ENCODE measurements at places on chromosomes 6 and 20.

DNA sequence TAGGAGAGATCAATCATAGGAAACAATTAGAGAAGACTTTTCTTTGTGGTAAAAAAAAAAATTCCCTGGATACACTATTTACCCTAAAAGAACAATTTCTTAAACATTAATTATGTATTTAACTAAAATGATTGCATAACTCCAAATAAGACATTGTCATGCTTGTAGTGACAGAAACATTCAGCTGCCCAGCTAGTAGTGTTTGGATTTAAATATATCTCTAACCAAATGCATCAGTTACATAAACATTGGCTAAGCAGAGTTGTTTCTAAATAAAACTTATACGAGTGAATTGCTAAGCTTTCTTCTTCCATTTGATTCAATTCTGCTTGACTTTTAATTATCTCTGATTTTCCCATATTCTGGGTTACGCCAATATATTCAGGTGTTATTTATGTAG, 23.7 kb downstream of the MLIP start:
- no peak for DNase-seq

- no peak for DNase-seq
These were observed 168.2 kb upstream of the SSTR4 start for GRCh38 chr20:22866812-22867341.

GRCh38 chr6:133626096-133626666, 262.7 kb upstream of the TCF21 start:
- no peak for DNase-seq

DNA sequence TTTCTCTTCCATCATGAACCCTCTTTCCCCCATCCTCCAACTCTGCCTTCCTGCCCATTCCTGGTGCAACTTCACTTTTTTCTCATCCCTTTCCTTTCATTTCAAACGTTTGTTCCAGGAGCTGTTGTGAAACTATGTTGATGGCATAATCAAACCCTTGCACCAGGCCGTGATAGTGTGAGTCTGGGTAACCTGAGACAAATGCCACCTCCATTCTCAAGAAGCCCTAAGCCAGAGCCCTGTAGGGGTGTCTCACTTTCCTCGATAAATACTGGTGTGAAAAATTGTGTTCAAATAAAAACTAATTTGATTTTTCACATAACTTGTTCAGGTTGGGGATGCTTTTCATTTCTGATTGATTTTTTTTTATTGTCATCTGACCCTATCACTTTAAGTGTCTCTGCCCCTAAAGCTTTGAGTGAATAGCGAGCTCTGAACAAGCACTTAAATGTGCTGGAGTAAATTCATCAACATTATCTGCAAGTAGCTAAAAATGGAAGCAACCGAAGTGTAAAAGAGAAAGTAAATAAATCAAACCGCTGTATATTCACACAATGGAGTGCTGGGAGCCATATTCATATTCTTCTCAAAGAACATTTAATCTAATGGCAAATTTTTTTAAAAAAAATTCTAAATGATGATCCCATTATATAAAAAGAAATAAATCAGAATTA, 303.1 kb upstream of the CDYL start:
- DNase-seq, result no peak

GRCh38 chr6:158825951-158826306, 6.8 kb upstream of the EZR start:
- DNase-seq, result no peak

DNA sequence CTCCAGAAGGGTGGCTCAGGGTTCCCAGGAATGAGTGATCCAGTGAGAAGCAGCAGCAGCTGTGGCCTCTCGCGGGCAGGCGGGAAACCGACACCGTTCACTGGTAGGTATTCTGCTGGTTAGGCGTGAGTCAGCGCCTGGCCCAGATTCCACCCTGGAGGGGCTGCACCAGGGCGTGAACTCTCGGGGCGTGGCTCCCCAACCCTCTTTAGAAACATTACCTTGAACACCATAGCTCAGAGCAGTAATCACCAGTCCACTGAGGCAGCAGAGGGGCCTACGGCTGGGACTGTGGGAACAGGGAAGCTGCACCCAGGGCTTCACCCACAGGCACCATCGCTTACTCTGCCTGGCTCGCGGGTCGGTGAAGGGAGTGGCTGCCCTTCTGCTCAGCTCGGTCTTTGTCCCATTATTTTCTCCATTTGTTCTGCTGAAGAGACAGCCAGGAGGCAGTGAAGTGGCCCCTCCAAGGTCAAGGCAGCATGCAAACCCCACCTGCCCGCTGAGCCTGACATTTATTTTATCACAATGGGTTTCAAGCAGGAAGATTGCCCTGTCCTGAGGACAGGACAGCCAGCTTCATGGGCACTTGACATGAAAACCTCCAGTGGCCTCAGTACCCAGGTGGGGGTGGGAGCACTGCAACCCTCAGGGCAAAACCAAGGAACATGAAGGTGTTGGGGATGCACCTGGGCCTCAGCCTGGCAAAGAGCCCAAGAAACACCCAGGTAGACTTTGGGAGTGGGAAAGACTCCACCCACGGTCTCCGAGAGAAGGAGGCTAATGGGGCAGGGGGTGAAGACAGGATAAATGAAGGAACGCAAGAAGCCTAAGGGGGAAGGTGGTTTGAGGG, 51.0 kb upstream of the CD93 start:
- DNase-seq, result no peak

GRCh38 chr6:11381801-11382513, 149.5 kb upstream of the NEDD9 start:
- peak; percentile 82 for DNase-seq

DNA sequence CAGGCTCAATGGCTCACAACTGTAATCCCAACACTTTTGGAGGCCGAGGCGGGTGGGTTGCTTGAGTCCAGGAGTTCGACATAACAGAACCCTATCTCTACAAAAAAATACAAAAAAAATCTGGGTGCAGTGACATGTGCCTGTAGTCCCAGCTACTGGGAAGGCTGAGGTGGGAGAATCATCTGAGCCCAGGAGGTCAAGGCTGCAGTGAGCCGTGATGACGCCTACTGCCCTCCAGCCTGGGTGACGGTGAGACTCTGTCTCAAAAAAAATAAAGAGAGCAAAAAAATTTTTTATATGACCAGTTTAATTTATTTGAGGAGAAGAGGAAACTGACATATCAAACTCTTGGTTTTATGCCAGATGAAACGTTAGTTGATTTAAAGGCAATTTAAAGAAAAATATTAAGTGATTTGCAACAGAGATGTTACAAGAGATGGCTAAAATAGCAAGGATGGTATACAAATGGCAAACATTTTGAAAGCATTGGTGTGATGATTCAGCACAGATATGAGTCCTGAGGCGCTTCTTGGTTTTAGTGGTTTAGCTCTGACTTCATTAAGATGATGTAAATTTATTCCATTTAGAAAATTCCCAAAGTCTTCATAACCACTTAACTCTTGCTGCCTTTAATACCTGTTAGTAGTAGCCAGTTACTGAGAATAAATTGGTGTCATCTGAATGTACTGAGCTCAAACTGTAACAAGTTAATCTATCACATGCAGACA, 17.7 kb downstream of the GTF2H5 start:
- no peak for DNase-seq

- no peak for DNase-seq
These were observed 10.5 kb upstream of the ZNF343 start for GRCh38 chr20:2519115-2519809.

DNA sequence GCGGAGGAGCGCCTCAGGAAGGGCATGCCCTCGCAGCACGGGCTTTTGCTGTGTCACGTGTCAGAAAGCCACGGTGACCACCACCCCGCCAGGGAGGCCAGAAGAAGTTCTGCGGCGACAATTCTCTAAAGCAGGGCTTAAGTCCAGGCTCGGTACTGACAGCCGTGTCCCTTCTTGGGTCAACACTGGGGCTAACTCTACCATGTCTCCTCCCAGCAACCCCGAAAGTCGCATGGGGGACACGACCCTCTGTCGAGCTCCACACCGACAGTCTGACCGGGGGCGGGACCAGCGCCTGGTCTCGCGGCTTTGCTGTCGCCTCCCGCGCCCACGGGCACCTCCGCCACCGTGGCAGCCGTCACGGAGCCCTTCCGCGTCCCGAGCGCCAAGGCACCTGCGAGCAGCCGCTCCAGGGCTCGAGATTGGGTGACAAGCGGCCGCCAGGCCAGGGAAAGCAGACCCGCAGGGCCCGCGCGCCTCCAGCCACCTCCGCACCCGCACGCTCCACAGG, 534 bp downstream of the NANP start:
- DNase-seq, result peak; percentile 48

DNA sequence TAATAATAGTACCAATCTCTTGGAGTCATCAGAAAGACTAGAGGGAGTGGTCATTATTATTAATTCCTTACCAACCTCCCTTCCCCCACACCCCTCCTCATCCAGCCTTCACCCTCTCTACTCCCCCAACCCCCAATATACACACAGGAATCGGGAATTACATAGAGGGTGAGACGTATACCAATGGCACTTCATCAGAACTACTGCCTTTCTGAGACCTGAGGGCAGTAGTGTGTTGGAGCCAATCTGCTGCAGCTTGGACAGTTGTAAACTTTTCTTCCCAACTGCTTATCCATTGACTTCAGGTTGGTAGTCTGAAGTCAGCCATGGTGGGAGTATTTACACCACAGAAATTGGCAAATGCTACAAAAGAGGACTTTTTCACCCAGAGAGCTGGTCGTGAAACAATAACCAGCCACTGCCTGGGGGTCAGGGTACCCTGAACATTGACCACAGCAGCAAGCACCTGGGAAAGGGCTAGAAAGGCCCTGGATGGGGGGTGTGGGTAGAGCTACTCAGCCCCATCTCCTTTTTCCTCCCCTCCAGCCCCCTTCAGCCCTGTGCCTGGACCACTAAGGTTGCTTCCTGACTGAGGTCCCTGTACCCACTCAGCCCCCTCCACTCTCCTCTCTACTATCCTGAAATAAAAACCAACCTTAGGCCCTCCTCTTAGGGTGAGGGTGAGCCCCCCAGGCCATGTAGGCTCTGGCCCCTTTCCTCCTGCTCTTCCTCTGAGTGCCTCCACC, 161.5 kb downstream of the MRPL14 start:
- no peak for DNase-seq

GRCh38 chr6:109523478-109523877, 40.5 kb upstream of the ZBTB24 start:
- DNase-seq, result no peak

- no peak for DNase-seq
These were observed 33.9 kb upstream of the TBX18 start for GRCh38 chr6:84798257-84798656.

GRCh38 chr20:21523281-21523868, 9.5 kb upstream of the NKX2-2 start:
- no peak for DNase-seq

DNA sequence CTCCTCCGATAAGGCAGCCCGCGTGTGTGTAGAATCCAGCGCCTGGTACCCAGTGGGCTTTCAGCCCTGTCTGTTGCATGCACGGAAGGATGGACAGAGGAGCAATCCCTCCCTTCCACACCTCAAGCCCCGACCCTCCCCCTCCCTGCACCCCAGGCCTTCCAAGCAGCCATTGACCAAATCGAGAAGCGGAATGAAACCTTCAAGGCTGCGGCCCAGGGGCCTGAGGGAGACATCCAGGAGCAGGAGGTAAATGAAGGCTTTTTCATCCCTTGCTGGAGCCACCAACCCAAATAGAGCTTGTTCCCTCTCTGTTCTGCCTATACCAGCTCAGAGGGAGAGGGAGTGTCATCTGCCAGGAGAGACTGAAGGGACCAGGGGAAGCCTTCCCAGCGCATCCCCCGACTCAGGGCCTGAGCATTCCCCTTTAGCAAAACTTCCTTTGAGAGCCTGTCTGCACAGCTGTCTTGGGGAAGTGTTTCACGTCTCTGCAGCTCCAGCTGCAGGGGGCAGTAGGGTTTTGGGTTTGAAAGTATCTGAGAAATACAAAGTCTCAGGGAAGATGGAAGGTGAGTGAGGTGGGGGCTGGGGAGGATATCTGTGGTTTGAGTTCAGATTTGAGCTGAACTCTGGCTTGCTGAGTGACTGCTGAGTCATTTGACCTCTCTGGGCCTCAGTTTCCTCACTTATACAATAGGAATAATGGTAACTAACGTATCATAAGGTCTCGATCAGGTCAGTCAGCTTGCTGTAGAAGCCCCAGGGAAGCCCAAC, 16.1 kb downstream of the FGD2 start:
- peak; percentile 84 for DNase-seq

DNA sequence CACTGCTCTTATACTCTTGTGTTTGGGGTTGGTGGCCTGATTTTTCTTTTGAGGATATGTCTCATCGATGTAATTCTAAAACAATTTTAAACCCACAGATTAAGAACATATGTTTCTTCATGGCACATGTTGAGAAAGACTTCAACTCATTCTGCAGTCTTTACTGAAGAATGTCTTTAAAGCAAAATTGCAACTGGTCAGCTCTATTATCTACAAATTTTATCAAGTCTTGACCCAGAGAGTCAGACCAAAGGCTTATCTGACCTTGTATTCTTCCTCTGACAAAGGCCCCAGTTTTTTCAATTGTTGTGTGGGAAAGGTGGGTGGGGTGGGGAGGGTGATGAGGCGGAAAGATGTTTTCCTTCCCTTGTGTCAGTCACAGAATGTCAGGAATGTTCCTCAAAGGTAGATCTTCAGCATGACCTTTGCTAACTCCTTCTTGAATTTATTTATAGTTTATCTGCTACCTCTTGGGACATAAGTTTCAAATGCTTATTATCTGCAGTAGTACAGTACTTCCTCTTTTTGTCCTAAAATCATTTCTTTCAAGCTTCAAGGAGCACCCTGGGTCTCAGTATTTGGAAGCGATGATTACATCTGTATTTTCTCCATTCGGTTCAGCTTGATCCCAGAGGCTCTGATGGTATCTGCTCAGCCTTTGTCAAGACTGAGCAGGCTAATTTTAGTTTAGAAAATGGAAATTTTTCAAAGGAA, 63.2 kb upstream of the TIAM2 start:
- no peak for DNase-seq

DNA sequence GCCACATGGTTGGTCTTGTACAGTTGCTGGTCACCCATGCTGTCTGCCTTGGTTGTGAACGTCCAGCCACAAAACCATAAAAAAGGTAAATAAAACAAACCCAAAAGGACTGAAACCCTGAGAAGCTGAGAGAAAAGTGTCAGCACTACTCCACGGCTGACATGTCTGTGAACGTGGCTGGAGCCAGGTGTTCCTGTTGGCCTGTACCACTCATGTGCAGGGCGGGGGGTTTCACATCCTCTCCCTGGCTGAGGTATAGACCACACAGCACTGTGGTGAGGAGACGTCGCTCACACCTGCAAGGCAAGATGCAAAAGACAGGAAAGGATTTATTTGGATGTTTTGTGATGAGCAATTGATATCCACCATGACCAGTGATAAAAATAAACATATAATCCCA, 51.9 kb upstream of the MRPS10 start:
- DNase-seq, result peak; percentile 28

- no peak for DNase-seq
These were observed 71.3 kb downstream of the SULF2 start for GRCh38 chr20:47713878-47714450.
